ENCODE measurements at places on chromosomes 2 and 18.
A peak's percentile ranks its signal among the peaks of the same experiment; 100 is the strongest.

GRCh38 chr2:12710301-12710700 lies 6.4 kb upstream of the TRIB2 start:
- no peak for DNase-seq

DNA sequence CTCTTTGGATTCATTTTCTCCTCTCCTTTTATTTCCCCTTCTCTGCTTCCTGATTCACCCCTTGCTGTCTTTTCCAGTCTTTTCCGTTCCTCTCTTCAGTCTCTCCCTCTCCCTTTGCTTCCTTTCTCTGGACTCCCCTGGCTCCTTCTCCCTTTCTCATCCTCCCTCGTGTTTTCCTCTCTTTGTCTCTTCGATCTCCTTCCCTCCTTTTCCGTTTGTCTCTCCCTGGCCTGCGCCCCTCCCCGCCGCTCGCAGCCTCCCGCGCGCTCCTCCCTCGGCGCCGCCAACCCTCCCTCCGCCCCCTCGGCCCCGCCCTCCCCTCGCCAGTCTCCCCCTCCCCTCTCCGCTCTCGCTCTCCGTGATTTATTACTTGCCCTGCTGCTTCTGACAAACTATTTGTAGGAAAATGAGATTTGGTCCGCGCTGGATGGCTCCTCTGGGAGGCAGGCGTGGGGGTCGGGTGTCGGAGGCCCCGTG lies 46.0 kb upstream of the PAX8 start:
- DNase-seq, result peak; percentile 30

DNA sequence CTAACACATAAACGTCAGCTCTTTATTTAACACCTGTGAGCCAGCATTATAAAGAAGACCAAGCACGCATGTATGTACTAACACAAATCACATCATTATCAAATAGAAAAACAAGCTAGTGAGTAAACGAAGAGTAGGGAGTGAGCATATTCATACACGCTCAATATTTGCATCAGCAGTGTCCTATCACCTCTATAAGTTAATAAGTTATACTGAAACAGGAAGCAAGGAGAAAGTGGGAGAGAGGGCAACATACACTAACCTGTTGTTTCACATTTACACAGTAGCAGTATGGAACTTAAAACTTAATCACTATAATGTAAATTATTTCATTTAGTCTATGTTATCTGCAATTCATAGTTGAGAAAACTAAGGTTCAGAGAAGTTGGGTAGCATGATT lies 321.5 kb upstream of the TANK start:
- no peak for DNase-seq

DNA sequence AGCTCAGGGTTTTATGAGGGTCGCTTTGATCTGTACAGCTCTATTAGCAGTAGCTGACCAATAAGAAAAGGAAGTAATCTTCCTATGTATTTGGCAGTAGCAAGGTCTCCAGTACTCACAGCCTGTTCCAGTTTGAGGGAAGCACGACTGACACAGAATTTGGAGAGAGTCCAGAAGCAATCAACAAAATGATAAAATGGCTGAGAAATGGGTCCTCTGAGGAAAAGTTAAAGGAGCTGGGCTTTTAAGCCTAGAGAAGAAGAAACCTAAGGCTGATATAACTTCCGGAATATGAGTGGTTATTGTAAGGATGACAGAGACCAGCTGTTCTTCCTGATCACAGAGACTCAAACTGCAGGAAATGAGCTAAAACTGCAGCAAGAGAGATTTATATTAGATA lies 382.8 kb downstream of the GPD2 start:
- no peak for DNase-seq

- DNase-seq, result no peak
Observed at GRCh38 chr2:23489471-23490322, 104.7 kb downstream of the KLHL29 start.

DNA sequence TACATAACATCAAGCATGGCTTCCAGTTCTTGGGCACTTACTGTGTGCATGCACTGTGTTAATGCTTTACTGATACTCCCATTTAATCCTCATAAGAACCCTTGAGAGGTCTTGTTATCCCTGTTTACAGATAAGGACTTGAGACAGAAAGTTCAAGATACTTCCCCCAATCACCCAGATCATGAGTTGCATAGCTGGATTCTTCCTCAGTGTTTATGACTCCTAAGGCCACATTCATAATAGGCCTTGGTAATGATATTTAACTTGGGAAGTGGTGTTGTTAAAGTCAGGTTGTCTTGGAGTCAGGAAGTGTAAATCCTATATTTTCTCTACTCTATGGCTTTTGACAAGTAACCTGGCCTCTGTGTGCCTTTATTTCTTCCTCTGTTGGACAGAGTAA lies 22.7 kb downstream of the NOSTRIN start:
- no peak for DNase-seq

GRCh38 chr2:181121996-181122395 lies 141.6 kb downstream of the UBE2E3 start:
- no peak for DNase-seq

DNA sequence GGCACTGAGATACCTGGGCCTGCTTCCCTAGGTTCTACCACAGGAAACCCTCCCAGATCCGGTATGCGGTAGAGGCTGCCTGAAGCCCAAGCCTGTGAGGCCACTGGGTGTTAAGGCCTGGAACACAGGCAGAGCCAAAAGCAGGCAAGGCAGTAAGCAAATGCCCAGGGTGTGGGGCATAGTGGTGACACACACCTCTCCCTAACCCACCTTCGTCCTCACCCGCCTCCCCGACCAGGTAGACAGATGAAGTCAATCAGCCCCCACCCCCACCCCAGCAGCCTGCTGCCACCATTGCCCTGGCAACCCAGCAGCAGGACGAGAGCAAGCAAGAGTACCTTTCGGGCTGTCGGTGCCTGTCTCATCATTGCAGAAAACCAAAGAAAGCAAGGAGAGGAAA lies 6.1 kb downstream of the DCTN1 start:
- DNase-seq, result no peak

DNA sequence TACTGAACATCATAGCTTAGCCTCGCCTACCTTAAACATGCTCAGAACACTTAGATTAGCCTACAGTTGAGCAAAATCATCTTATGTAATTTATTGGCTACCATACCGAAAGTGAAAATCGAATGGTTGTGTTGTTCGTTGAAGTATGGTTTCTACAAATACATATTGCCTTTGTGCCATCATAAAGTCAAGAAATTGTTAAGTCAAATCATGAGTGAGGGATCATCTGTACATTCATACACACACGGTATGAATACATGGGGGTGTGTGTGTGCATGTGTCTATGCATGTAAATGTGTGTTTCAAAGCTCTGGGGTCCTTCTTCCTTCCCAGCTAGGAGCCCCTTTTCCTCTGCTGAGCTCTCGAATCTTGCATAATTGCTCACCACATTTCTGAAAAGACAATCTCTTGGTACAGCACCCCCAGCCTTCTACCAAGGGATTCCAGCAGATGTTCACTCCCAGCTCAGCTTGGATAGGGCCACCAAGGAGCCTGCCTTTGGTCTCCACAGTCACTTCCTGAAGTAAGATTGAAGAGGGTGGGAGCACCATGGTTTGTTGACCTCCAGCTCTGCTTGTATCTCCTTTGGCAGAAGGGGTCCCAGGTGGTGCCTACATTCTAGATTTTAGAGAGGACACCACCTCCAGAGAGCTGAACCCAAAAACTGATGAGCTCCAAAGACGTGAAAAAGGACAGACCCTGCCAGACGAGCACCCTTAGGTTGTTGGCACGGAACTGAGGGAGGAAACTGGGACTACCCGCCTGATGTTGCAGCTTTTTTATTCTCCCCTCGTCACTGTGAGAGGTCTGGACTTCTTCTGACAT lies 33.2 kb upstream of the CYP1B1 start:
- DNase-seq, result no peak

Data from GM18507 (cell line).